Putamen (tissue), 1 donor: ENCODE measurements at places on chromosomes 12 and 14.

DNA sequence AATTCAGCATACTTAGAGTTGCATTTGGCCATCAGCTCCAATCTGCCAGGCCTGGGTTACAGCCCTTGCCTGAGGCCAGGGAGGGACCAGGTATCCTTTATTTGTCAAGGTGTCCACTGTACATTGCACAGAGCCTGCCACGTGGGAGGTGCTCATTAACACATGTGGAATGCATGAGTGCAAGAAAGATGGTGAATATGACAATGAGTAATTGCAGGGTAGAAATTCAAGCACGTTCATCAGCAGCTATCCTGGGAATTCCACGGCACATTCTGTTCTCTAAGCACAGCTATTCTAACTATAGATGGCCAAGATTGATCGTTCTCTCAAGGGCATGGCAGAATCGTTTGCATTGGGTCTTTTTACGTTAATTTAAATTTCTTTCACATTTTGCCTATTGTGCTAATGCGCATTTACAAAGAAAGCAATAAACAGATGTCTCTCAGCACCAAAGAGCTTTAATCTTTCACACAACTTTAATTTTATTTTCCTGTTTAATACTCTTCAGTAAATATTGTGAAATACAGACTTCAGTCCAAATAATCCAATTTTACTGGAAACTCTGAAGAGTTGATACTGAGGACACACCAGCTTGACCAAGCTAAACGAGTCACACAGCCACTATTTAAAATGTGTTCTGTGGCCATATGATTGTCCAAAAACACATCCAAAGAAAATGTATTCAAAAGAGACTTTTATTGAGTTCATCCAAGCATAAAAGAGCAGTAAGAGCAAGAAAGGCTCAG lies 1025.7 kb upstream of the TMEM132C start:
- DNase-seq = no peak

GRCh38 chr12:1799882-1800400 lies 20.4 kb upstream of the LRTM2 start:
- DNase-seq = no peak

GRCh38 chr12:82952946-82953345 lies 266.2 kb downstream of the TMTC2 start:
- DNase-seq = no peak

DNA sequence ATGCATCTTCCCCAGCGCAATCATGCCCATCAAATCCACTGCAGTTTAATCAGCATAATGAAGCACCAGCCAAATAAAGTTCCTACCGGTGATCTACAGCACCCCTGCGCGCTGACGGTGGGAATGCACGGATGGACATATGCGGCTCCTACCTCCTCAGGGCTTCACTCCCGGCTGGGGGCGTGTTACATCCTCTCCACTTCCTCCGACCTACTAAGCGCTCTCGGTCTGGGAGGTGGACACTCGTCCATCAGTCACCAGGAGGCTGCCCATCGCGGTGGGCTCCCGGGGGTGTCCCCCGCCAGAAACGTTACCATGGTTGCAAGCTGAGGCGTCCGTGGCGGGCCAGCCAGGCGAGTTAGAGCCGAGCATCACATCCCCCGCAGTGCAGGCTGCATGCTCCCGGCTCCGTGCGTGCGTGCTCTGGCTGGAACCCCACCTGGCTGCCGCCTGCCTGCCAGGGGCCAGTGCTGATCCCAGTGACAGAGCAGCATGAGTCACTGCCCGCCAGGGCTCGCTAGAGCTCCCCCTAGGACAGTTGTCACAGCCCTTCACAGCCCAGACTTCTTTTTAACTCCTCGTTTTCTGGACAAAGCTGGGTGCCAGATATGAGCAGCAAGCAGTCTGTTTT lies 73.0 kb downstream of the CIT start:
- DNase-seq = peak; percentile 78

- peak; percentile 93 for DNase-seq
Observed at GRCh38 chr12:76348079-76348901, at the start of gene BBS10. BBS10 (minus strand) TSS chr12:76348415; CDS start chr12:76348358, 57 bp downstream.

DNA sequence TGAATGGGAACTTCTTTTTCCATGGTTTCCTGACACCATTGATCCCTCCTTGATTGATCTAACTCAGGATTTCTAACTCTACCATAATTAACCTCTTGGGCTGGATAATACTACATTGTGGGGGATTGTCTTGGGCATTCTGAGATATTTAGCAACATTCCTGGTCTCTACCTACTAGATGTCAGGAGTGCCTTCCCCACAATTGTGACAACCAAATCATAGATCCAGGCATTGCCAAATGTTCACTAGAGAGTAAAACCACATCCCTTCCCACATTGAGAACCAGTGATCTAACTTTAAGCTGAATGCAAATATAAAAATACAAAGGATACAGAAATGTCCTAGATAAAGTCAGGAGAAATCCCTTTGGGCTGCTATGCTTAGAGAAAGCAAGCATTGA lies 36.9 kb upstream of the CCDC198 start:
- DNase-seq = no peak

DNA sequence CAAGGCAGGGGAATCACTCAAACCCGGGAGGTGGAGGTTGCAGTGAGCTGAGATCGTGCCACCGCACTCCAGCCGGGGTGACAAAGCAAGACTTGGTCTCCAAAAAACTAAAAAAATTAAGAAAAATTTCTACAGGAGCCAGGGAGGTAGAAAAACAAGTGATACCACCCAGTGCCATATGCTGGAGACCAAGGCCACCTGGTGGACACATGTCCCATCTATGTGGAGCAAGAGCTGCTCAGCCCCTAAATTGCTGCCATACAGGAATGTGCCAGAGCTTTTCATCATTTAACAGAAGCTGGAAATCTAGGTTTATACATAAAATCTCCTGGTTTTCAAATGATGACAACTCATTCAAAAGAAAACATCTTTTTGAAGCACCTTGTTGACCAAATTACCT lies 61.4 kb upstream of the ELK3 start:
- DNase-seq = no peak

- DNase-seq = no peak
Observed at GRCh38 chr12:132302466-132303358, 26.7 kb downstream of the GALNT9 start.

- DNase-seq = peak; percentile 54
Observed at GRCh38 chr12:117874842-117875434, 93.9 kb downstream of the KSR2 start.

- no peak for DNase-seq
Observed at GRCh38 chr14:24087004-24087403, 7.1 kb upstream of the PCK2 start.

DNA sequence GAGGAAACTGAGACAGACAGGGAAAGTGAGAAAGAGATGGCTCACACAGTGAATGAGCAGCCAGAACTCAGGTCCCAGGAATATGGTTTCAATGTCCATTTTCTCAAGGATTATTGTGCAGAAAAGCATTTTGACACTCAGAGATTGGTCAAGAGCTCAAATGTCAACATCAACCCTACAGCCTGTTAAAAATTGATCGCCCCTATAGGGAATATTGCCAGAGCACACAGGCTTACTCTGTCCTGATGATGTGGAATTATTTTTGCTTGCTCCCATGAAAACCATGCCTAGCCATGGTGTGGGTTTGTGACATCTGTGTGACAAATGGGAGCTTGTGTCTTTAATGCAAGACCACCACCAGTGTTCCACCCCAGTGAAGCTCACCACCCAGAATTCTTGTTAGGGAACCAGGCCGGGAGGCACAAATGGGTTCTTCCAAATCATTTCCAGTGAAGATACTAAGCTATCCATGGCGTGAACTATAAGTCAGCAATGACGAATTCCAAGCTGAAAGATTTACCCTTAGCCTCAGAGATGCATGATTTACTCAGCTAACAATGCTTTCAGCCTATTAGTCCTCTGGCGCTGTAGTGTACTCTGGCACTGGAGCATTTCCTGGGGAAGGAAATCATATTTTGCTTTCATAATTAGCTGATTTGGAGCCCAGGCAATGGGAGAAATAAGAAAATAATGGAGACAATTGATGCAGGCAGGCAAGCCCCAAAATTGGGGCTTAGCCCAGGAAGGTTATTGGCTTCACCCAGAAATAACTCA lies 1188.2 kb upstream of the TMEM132C start:
- no peak for DNase-seq

DNA sequence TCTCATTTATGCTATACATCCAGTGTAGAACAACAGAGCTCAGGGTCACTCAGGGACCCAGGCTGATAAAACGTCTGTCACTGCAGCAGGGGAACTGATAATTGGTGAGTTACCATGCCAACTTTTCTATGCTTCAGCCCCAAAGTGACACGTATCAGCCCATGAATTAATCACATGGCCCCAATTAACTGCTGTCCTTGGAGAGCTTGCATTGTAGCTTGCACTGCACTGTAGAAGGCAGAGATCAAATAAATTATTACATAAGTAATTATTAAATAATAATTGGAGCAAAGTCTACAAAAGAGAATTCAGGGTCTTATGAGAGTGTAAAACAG lies 144.6 kb downstream of the SUDS3 start:
- no peak for DNase-seq

DNA sequence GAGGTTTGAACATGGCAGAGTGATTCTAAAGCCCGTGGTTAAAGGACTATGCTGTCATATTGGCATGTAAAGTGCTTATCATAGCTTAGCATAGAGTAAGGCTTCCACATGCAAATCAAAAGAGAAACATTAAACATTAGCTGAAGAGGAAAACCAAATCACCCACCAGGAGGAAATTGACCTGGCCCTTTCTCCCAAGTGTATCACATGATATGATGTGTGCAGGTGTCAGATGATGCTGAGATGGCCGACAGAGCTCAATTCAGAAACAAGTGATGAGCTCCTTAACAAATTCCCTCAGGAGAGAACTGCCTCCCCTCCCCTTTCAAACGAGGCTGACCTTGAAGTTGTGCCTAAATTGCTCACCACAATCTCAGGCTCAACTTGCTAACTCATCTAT lies 217.1 kb upstream of the BTG1 start:
- no peak for DNase-seq

DNA sequence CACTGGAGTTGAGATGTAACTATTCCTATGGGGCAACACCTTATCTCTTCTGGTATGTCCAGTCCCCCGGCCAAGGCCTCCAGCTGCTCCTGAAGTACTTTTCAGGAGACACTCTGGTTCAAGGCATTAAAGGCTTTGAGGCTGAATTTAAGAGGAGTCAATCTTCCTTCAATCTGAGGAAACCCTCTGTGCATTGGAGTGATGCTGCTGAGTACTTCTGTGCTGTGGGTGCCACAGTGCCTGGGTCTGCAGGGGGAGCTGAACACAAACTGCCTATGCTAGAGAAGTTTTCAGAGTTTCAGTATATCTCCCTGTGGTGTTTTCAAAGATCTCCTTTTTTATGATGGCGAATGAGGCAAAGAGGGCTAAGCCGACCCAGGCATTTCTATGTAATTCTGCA lies 179.2 kb upstream of the OR4E1 start:
- DNase-seq = no peak

DNA sequence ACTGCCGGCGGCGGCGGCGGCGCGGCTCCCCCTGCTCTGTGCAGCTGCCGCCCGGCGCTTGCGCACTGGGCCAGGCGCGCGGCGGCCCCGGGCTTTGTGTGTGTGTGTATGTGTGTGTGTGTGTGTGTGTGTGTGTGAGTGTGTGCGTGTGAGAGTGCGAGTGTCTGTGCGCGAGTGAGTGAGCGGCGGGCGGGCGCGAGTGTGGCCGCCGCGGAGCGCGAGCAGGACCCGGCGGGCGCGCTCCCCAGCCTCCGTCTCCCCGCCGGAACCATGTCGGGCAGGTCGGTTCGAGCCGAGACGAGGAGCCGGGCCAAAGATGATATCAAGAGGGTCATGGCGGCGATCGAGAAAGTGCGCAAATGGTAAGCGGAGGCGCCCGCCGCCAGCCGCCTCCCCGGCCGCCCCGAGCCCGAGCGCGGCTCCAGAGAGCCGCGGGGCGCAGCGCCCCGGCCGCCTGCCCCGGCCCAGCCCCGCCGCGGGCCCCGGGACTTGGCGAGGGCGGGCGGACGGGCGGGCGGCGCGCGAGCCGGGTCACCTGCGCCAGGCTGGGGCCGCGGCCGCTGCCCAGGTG lies at the start of gene BCL7A:
Gene BCL7A (plus strand): TSS at position 63 of the 571 bp plus-strand sequence. CDS start 208 bp downstream, at position 271.
- DNase-seq = peak; percentile 79

GRCh38 chr12:54038284-54038870 lies 5.5 kb downstream of the HOXC5 start:
- no peak for DNase-seq

DNA sequence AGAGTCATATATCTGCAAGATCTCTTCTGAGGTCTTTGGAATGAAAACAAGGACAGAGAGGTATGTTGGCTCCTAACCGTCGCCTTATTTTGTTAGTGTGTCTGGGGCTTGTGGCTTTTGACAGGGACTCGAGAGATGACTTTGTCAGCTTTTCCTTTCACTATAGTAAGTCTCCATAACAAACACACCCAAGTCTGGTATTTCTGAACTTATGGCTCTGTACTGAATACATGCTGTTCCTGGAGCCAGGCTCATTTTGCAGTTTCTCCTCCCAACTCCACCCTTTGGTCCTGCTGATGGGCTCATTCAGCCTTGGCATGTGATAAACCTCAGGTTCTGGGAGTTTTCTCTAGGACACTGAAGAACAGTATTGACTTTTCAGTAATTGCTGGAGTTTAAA lies 27.7 kb upstream of the TMED10 start:
- DNase-seq = no peak

DNA sequence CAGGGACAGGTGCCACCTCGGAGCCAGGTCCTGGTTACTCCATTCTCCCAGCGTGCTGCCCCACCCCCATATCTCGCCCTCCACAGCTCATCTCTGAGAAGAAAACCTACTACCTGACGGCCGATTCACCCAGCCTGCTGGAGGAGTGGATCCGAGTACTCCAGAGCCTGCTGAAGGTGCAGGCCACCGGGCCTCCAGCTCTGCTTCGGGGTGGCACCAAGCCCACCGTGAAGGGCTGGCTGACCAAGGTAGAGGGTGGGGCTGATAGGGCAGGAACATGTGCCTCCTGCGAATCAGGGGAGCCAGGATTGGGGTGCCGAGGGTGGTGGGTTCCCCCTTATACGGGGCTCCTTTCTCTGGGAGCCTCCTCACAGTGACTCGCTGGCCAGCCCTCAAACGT lies 25.9 kb downstream of the PIGH start:
- DNase-seq = no peak

DNA sequence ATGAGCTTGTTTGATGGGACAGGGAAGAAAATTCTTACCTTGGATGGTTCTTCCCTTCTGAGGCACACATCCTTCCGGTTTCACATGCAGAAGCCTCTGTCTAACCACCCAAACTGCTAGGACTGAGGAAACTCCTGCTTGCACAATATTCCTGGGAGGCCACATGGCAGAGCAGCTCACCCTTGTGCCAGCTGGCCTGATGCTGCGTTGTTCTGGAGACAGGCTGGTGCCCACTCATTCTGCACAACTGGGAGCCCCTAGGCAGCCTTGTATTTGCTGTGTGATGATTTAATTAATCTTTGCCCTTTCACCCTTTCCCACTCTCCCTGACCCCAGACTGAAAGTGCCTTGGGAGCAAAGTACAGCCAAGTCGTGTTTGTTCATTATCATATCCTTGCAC lies 130.8 kb downstream of the RTN1 start:
- no peak for DNase-seq

DNA sequence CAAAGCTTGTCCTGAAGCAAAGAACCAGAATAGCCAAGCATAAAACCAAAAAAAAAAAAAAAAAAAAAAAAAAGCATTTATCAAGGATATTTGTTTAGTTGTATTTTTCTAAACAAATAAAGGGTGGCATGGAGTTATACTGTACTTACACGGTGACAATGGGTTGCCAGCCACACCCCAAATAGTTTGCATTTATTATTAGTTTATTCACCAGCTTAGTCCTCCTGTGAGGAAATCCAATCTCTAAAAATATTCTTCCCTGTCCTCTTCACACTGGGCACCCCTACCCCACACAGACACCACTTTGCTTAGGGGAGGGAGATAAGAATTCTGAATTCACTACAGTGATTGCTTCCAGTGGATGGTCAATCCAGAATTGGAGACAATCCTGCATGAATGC lies 18.9 kb downstream of the PLEKHG7 start:
- no peak for DNase-seq

GRCh38 chr12:7012024-7012607 lies 6.2 kb downstream of the LPCAT3 start:
- DNase-seq = no peak
